IMR-90 (cell line): ENCODE measurements at places on chromosomes 4 and X. TPM values are rescaled to one million over a fixed set of nuclear protein-coding genes. Genes with fewer than 3 reads are reported as not detected.

Gene ZNF674
- total RNA-seq: 6.4 and 13.4 TPM in 2 replicates

Gene GLRA3
- total RNA-seq: not detected in 2 replicates

Gene SRPX2
- total RNA-seq: 14.4 and 20.6 TPM in 2 replicates

Gene RNF212
- under 0.01 TPM in 2 replicates for total RNA-seq

Gene CLNK
- total RNA-seq: not detected in 2 replicates

Gene F11
- total RNA-seq: not detected in 2 replicates

Gene UCP1
- total RNA-seq: not detected in 2 replicates

Gene PCDH18
- 108 and 119 TPM in 2 replicates for total RNA-seq

GRCh38 chr4:55181010-55182005 is 55.9 kb upstream of the KDR start:
- H3K4me3 ChIP-seq: no peak overlapping the region
- no peaks in the 10 kb centered on the region for H3K36me3 ChIP-seq
- no peak overlapping the region for H3K27ac ChIP-seq
- peak; percentile 42 for DNase-seq
- peaks cover 7% of the 10 kb centered on the region for H3K4me1 ChIP-seq
- H3K27me3 ChIP-seq: no peaks in the 10 kb centered on the region

- peaks cover 3% of the 10 kb centered on the region; the same call in 1 of the 2 replicates for H3K27me3 ChIP-seq
- DNase-seq: no peak
- H3K27ac ChIP-seq: no peak overlapping the region
- H3K4me3 ChIP-seq: no peak overlapping the region
These were observed 32.1 kb upstream of the VEGFD start for GRCh38 chrX:15416133-15416993.

DNA sequence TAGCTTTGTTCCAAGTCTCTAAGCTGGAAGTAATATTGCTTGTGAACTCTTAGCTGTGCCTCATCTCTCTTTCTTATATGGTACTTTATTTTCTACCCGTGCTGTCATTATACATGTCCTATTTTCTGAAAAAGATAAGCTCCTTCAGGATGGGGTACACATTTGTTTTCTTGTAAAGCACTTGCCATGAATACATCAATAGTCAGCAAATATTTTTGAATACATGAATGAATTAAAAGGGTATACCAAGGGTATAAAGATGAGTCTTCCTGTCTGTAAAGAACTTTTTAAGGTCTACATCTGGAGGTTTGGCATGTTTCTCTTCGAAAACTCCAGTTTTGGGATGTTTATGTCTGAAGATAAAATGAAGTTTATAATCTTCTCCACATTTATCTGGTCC is 26.7 kb downstream of the SCOC start:
- no peaks in the 10 kb centered on the region for H3K36me3 ChIP-seq
- no peaks in the 10 kb centered on the region; the same call in 1 of the 2 replicates for H3K27me3 ChIP-seq
- no peaks in the 10 kb centered on the region for H3K4me1 ChIP-seq
- no peak overlapping the region for H3K27ac ChIP-seq
- H3K4me3 ChIP-seq: no peak overlapping the region

- H3K36me3 ChIP-seq: no peaks in the 10 kb centered on the region
- H3K4me3 ChIP-seq: no peak overlapping the region
- no peaks in the 10 kb centered on the region for H3K4me1 ChIP-seq
These were observed 28.6 kb upstream of the TMEM154 start for GRCh38 chr4:152708361-152708760.

DNA sequence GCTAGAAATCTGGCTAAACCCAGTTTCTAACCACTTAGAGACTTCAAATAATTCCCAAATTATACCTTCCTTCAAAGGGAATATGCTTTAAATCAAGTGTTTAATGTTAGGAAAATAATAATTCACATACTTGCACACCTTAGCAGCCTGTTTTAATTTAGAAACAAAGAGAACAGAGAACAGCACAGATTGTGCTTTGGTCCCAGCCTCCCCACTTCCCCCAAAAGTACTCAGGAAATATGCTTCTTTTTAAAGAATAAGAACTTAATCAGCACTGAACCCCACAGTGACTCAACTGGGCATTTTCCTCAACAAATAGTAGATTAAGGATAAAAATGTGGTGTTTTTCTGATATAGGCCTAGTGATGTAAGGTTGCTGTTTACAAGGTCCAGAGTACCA is 295.8 kb downstream of the GBA3 start:
- no peak for DNase-seq
- H3K4me1 ChIP-seq: no peaks in the 10 kb centered on the region
- H3K27ac ChIP-seq: no peak overlapping the region
- H3K36me3 ChIP-seq: no peaks in the 10 kb centered on the region
- no peaks in the 10 kb centered on the region for H3K27me3 ChIP-seq

- no peaks in the 10 kb centered on the region for H3K36me3 ChIP-seq
- no peak for DNase-seq
- no peak overlapping the region for H3K27ac ChIP-seq
- no peak overlapping the region for H3K4me3 ChIP-seq
- no peaks in the 10 kb centered on the region for H3K4me1 ChIP-seq
These were observed 7.5 kb upstream of the ACSL1 start for GRCh38 chr4:184833046-184833838.

- no peak overlapping the region for H3K4me3 ChIP-seq
- no peaks in the 10 kb centered on the region for H3K4me1 ChIP-seq
- H3K36me3 ChIP-seq: no peaks in the 10 kb centered on the region
- H3K27me3 ChIP-seq: no peaks in the 10 kb centered on the region
- no peak for DNase-seq
- no peak overlapping the region for H3K27ac ChIP-seq
These were observed 10.8 kb downstream of the JAKMIP1 start for GRCh38 chr4:6189511-6189910.

DNA sequence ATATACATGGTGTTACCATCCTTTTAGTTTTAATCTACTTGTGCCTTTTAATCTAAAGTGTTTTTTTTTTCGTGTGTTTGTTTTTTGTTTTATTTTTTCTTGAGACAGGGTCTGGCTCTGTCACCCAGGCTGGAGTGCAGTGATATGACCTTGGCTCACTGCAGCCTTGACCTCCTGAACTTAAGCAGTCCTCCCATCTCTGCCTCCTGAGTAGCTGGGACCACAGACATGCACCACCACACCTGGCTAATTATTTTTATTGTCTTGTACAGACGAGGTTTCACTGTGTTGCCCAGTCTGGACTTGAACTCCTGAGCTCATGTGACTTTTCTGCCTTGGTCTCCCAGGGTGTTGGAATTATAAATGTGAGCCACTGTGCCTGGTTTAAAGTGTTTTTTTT is 33.1 kb downstream of the BMP2K start:
- H3K36me3 ChIP-seq: no peaks in the 10 kb centered on the region
- DNase-seq: no peak
- H3K27me3 ChIP-seq: no peaks in the 10 kb centered on the region
- H3K4me1 ChIP-seq: peaks cover 8% of the 10 kb centered on the region
- no peak overlapping the region for H3K4me3 ChIP-seq
